Memory B cell (primary cell): ENCODE measurements at places on chromosomes 7 and 10.

DNA sequence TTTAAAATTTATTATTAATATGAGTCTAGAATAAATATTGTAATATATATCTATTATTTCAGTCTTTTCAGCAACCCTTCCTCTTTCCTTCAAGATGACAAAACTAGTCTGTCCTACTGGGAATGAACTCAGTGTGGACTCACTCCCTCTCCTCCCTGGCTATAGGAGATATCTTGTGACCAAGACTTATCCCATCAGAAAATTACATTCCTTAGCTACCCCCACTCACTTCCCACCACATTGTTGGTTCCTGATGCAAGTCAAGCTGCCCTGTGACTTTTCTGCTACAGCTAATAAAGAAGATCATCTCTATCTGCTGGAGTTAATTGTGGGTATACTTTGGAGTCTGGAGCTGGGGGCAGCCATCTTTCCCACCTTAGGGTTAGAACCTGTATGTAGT lies 28.0 kb upstream of the MCU start:
- no peak for DNase-seq
- no peaks in the 10 kb centered on the region for H3K4me1 ChIP-seq
- no peak overlapping the region for H3K4me3 ChIP-seq

GRCh38 chr7:102874166-102874829 lies 38.5 kb upstream of the LRRC17 start:
- no peak overlapping the region for H3K4me3 ChIP-seq
- no peaks in the 10 kb centered on the region for H3K4me1 ChIP-seq
- peaks cover 1% of the 10 kb centered on the region for H3K27me3 ChIP-seq
- peaks cover 10% of the 10 kb centered on the region for H3K36me3 ChIP-seq
- no peak for DNase-seq

- peaks cover 2% of the 10 kb centered on the region for H3K36me3 ChIP-seq
- DNase-seq = no peak
- peaks cover 4% of the 10 kb centered on the region for H3K4me1 ChIP-seq
- no peak overlapping the region for H3K4me3 ChIP-seq
- H3K27me3 ChIP-seq = no peaks in the 10 kb centered on the region
Observed at GRCh38 chr7:37769291-37769690, 79.1 kb upstream of the NME8 start.

DNA sequence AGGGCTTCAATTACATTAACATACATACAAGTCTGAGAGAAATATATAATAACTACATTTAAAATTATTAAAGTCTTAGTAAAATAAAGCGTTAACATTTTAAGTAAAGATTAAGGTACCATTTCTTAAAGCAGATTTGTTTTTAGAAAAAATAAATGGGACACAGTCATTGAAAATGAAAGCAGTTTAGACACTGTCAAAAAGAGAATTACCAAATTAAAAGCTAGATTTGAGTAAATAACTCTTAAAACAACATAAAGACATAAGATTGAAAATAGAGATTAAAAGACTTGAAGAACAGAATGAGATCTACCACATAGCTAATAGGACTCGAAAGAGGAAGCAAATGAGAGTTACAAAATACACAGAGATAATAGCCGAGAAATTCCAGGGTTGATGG lies 562.2 kb upstream of the FOXK1 start:
- H3K27me3 ChIP-seq = peaks cover 6% of the 10 kb centered on the region
- no peak for DNase-seq
- no peak overlapping the region for H3K27ac ChIP-seq
- H3K4me1 ChIP-seq = no peaks in the 10 kb centered on the region
- H3K36me3 ChIP-seq = peaks cover 5% of the 10 kb centered on the region

DNA sequence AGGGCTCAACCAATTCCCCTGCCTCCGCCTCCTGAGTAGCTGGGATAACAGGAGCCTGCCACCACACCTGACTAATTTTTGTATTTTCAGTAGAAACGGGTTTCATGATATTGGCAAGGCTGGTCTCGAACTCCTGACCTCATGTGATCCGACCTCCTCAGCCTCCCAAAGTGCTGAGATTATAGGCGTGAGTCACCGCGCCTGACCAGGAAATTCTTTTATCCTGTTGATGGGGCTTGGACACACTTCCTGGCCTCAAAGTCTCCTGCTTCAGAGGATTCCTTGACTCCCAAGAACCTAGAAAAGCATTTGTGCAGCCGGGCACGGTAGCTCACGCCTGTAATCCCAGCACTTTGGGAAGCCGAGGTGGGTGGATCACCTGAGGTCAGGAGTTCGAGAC lies 16.2 kb downstream of the ZNF425 start:
- no peak for DNase-seq
- H3K4me3 ChIP-seq = no peak overlapping the region
- H3K36me3 ChIP-seq = peaks cover 2% of the 10 kb centered on the region
- no peak overlapping the region for H3K27ac ChIP-seq
- H3K4me1 ChIP-seq = no peaks in the 10 kb centered on the region
- H3K27me3 ChIP-seq = no peaks in the 10 kb centered on the region

- no peak overlapping the region for H3K27ac ChIP-seq
- H3K4me3 ChIP-seq = no peak overlapping the region
- H3K27me3 ChIP-seq = no peaks in the 10 kb centered on the region
- no peaks in the 10 kb centered on the region for H3K4me1 ChIP-seq
- H3K36me3 ChIP-seq = no peaks in the 10 kb centered on the region
- no peak for DNase-seq
Observed at GRCh38 chr10:29355411-29355991, 66.6 kb downstream of the LYZL1 start.

DNA sequence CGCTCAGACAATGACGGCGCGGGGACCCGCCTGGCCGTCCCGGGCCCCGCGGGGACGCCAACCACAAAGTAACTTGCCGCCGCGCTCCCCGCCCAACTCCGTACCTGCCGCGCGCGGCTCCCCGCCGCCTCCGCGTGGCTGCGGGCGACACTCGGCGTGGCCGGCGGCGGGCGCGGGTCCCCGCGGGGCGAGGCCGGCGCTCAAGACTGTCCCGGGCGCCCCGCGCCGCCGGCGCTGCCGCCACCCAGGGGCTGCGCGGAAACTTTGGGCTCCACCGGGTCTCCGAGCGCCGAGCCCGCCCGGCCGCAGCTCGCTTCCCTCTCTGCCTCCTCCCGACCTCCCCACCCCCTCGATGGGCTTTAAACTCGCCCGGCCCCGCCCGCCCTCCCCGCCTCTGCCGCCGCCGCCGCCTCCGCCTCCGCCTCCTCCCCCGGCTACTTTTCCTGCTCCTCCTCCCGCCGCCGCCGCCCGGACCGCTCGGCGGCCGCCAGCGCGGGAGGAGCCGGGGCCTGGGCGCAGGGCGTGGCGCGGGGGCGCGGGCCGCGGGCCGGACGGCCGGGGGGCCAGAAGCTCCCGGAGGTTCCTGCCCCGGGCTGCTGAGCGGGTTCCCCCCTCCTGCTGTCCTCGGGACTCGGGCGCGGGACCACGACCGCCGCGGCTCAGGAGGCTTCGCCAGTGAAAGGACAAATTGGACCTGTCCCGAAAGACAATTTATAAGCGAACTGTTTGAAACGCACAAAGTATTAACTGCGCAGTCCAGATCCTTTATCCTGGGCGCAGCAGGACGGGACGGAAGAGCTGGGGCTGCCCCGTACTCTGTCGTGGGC lies 10.6 kb upstream of the GRB10 start:
- no peak overlapping the region for H3K27ac ChIP-seq
- H3K36me3 ChIP-seq = no peaks in the 10 kb centered on the region
- no peak overlapping the region for H3K4me3 ChIP-seq
- no peaks in the 10 kb centered on the region for H3K4me1 ChIP-seq
- no peak for DNase-seq

GRCh38 chr10:11609052-11609451 lies 2.4 kb downstream of the USP6NL start:
- no peak for DNase-seq
- H3K27ac ChIP-seq = peak overlapping the region; percentile 89
- peak overlapping the region; percentile 92 for H3K4me3 ChIP-seq
- H3K36me3 ChIP-seq = peaks cover 4% of the 10 kb centered on the region
- peaks cover 48% of the 10 kb centered on the region for H3K4me1 ChIP-seq

GRCh38 chr7:115475206-115475605 lies 553.3 kb downstream of the MDFIC start:
- no peak for DNase-seq
- H3K4me3 ChIP-seq = no peak overlapping the region
- peaks cover 13% of the 10 kb centered on the region for H3K27me3 ChIP-seq
- peaks cover 17% of the 10 kb centered on the region for H3K4me1 ChIP-seq
- no peak overlapping the region for H3K27ac ChIP-seq

- no peaks in the 10 kb centered on the region for H3K36me3 ChIP-seq
- no peaks in the 10 kb centered on the region for H3K4me1 ChIP-seq
- H3K27ac ChIP-seq = no peak overlapping the region
- DNase-seq = no peak
- H3K27me3 ChIP-seq = no peaks in the 10 kb centered on the region
- H3K4me3 ChIP-seq = no peak overlapping the region
Observed at GRCh38 chr10:36725581-36726520, 399.5 kb upstream of the ANKRD30A start.

- H3K4me3 ChIP-seq = no peak overlapping the region
- H3K36me3 ChIP-seq = peaks cover 8% of the 10 kb centered on the region
- DNase-seq = no peak
- H3K27me3 ChIP-seq = peaks cover 8% of the 10 kb centered on the region
Observed at GRCh38 chr7:33716581-33717477, 188.5 kb upstream of the BMPER start.

DNA sequence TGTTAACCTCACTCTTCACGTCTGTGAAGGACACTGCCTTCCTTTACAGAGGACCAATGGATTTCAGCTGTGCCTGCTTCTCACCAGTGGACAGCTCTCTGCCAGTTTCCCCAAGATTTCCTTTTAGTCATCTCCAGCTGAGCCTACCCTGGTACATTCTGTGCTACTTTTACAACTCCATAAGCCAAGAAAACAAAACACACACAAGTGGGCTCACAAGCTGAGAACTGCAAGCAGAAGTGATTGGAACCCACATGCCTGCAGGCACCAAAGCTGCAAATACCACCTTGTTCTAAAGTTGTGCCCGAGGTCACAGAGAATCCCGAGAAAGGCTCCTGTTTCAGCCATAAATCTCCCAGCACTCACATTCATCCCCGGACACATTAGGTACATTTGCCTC lies 636.8 kb downstream of the PHTF2 start:
- no peak overlapping the region for H3K27ac ChIP-seq
- no peaks in the 10 kb centered on the region for H3K4me1 ChIP-seq
- H3K36me3 ChIP-seq = no peaks in the 10 kb centered on the region

GRCh38 chr10:44865289-44865671 lies 45.9 kb upstream of the TMEM72 start:
- H3K4me3 ChIP-seq = no peak overlapping the region
- H3K4me1 ChIP-seq = peaks cover 12% of the 10 kb centered on the region
- DNase-seq = no peak
- peaks cover 32% of the 10 kb centered on the region for H3K27me3 ChIP-seq
- H3K27ac ChIP-seq = no peak overlapping the region

- no peaks in the 10 kb centered on the region for H3K27me3 ChIP-seq
- no peak overlapping the region for H3K27ac ChIP-seq
- peaks cover 23% of the 10 kb centered on the region for H3K36me3 ChIP-seq
- no peak overlapping the region for H3K4me3 ChIP-seq
- no peaks in the 10 kb centered on the region for H3K4me1 ChIP-seq
- DNase-seq = no peak
Observed at GRCh38 chr10:16689227-16689626, 128.0 kb downstream of the RSU1 start.

GRCh38 chr7:107998150-107998549 lies 4.8 kb downstream of the LAMB1 start:
- H3K4me3 ChIP-seq = no peak overlapping the region
- H3K4me1 ChIP-seq = peaks cover 3% of the 10 kb centered on the region
- no peaks in the 10 kb centered on the region for H3K36me3 ChIP-seq
- no peak for DNase-seq
- H3K27me3 ChIP-seq = peaks cover 14% of the 10 kb centered on the region
- H3K27ac ChIP-seq = no peak overlapping the region

GRCh38 chr10:110546499-110547110 lies 20.9 kb upstream of the SMC3 start:
- no peak for DNase-seq
- H3K4me1 ChIP-seq = peaks cover 4% of the 10 kb centered on the region
- H3K4me3 ChIP-seq = no peak overlapping the region
- peaks cover 6% of the 10 kb centered on the region for H3K27me3 ChIP-seq

- H3K4me1 ChIP-seq = peaks cover 6% of the 10 kb centered on the region
- DNase-seq = no peak
- peaks cover 22% of the 10 kb centered on the region for H3K36me3 ChIP-seq
- no peaks in the 10 kb centered on the region for H3K27me3 ChIP-seq
- no peak overlapping the region for H3K4me3 ChIP-seq
Observed at GRCh38 chr10:132653721-132654120, 116.1 kb downstream of the INPP5A start.

GRCh38 chr10:58968389-58968755 lies 208.1 kb upstream of the PHYHIPL start:
- H3K4me1 ChIP-seq = no peaks in the 10 kb centered on the region
- no peaks in the 10 kb centered on the region for H3K36me3 ChIP-seq
- no peak for DNase-seq
- no peak overlapping the region for H3K4me3 ChIP-seq

DNA sequence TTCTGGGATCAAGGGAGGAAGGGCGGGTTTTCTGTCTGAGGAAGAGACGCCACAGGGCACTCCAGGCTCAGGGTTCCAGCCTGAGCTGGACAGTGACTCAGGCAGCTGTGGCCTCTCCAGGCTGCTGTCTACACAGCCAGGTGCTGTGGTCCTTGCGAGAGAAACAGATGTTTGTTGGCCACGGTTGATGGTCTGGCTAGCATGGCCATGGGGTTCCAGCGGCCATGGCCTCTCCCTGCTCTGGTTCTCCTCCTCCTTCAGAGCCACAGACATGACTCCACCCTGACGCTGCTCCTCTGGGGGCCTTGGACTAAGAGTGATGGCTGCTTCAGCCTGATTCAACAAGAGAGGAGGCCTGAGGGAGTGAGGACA lies 75.9 kb downstream of the AFAP1L2 start:
- no peak overlapping the region for H3K4me3 ChIP-seq
- peaks cover 11% of the 10 kb centered on the region for H3K27me3 ChIP-seq
- no peak for DNase-seq

GRCh38 chr7:25849500-25850184 lies 302.4 kb upstream of the NFE2L3 start:
- no peaks in the 10 kb centered on the region for H3K36me3 ChIP-seq
- H3K4me3 ChIP-seq = no peak overlapping the region
- DNase-seq = no peak
- H3K27me3 ChIP-seq = peaks cover 14% of the 10 kb centered on the region
- peaks cover 2% of the 10 kb centered on the region for H3K4me1 ChIP-seq
- no peak overlapping the region for H3K27ac ChIP-seq

- DNase-seq = no peak
- H3K4me1 ChIP-seq = peaks cover 61% of the 10 kb centered on the region
- H3K4me3 ChIP-seq = peak overlapping the region; percentile 96
- peak overlapping the region; percentile 88 for H3K27ac ChIP-seq
- peaks cover 32% of the 10 kb centered on the region for H3K36me3 ChIP-seq
- H3K27me3 ChIP-seq = no peaks in the 10 kb centered on the region
Observed at GRCh38 chr10:96269438-96270300, 1.7 kb downstream of the BLNK start.

DNA sequence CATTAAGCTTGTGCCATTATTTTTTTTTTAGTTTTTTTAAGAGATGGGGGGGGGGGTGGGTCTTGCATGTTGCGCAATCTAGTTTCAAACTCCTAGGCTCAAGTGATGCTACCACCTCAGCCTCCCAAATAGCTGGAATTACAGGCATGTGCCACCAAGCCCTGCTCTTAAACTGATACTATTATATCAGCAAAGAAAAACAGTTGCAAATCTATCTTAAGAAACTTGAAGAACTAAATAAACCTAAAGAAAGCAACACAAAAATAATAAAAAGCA lies 47.5 kb downstream of the BRAF start:
- DNase-seq = no peak
- no peak overlapping the region for H3K4me3 ChIP-seq
